ENCODE measurements at places on chromosomes 5 and 9.

DNA sequence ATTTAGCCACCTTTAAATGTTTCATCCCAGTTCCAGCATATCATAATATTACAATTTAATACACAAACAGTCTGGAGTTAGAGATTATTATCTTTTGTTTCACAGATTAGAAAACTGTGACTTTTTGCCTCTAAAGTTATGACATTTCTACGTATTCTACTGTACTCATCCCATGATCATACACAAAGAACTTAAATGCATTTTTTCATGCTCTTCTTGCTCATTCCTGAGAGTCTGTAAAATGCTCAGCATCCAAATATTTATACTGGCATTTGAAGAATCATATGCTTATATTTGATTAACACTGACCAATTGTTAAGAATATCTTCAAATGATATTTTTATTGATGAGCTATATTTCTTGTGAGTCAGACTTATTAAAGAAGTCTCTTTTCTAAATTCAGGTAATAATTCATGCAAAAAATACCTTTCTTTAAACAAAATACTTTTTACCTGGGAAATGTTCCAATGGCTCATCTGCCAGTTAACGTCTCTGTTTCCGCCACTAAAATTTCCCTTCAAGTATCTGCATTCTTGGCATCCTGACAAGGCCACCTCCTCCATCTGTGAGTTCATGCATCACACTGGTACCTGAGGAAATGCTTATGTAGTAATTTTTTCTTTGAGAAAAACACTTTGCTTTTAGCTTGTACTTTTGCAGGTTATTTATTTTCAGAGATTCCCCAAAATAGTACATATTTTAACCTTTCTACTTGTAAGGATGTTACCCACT, 139.6 kb upstream of the RASA1 start:
- DNase-seq: no peak

DNA sequence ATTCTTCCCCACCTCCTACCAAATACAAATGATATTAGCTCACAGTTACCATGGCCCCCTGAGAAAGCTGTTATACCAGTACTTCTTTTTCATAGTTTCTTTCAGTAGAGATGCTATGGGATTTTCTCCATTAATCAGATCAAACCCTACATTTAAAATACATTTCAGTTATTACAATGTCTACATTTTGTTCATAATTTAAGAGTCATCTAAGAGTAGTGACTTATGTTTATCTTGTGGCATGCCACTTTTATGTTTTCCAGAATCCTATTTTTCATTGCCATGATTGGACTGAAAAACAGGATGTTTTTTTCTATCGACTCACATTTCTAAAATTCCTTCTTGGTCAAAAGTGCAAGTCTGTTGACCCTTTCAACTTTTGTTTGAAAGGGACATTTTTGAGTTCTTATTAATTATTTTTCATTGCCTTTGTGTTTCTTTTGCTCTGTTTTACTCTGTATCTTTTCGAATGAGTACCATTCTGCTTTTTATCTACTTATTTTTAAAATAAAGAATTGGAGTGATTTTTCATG, 77.4 kb upstream of the ANXA1 start:
- no peak for DNase-seq

GRCh38 chr9:113360242-113360842, 11.0 kb downstream of the BSPRY start:
- DNase-seq: no peak

GRCh38 chr5:174793684-174794328, 69.4 kb downstream of the MSX2 start:
- peak; percentile 37 for DNase-seq

DNA sequence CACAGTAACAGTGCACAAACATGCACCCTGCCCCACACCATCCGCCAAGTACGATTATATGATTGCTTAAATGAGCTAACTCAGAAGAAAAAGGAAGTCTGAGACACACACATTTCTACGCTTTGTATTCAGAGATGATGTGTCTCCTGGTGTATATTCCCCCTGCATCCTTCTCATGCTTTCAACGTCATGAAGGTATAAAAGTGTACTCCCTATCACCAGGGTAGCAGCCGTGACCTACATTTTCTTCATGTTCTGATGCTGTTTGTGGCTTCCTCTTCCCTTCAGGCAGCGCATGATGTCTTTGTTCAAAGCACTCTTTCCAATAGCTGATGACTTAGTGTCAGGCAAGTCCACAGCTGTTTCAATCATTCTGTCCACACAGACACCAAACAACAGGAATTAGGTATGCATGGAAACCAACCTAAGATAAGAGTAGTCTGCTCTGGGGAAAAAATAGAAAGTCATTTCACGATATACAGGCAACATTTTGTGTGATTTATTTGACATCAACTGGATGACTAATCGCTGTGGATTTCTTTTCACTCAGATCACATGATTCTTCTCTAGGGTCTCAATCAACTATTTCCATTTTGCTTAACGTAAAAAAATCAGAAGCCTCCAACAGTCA, 269.4 kb upstream of the PTGER4 start:
- DNase-seq: peak; percentile 91

Data from CD4-positive, alpha-beta T cell treated with Interleukin-2 at 100 ng/mL for 4 hours (primary cell).